Inflammatory macrophage treated with lipopolysaccharide for 4 hours (primary cell): ENCODE measurements at places on chromosomes 5 and 9.

- DNase-seq, result peak; percentile 78
These were observed 199.4 kb downstream of the ESM1 start for GRCh38 chr5:54785729-54786591.

DNA sequence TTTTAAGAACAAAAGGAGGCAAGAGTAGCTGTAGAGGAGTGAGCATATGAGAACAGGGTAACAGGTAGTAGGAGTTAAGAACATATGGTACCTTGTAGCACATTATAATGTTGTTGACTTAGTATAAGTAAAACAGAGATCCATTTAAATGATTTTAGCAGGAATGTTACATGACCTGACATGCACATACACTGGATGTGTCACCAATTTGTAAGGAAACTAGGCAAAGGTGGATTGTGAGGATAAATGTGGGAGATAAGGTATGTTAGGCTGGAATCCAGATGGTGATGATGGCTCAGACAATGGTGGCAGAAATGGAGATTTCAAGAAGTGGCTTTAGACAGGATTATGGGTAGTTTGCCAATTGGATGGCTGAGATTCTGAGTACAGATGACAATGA, 443.1 kb upstream of the DAB2 start:
- DNase-seq, result no peak

- DNase-seq, result peak; percentile 65
These were observed 77.4 kb downstream of the ATPSCKMT start for GRCh38 chr5:10172247-10172646.

GRCh38 chr5:161804263-161804662, 43.7 kb upstream of the GABRA1 start:
- DNase-seq, result no peak

GRCh38 chr9:93132287-93132927, 1.6 kb downstream of the NINJ1 start:
- DNase-seq, result peak; percentile 60

DNA sequence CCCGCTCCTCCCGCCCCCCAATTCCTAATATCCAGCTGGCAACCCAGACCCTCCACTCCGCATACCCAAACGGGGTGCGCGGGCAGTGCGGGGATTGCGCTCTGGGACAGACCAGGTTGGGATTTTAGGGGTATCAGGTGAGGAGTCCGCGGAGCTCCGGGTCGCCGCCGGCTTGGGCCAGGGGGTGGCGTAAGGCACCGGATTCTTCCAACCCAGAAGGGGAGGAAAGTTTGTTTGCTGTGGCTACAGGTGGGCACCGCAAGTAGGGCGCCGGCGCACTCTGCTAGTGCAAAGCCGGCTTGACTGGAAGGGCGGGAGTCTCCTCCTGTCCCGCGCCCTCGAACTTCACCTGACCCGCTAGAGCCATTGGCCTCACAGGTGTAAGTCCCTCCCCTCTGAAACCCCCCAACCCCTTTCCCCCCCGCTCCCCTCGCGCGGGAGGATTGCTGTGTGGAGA, 709 bp downstream of the IQGAP2 start:
- DNase-seq, result peak; percentile 22

DNA sequence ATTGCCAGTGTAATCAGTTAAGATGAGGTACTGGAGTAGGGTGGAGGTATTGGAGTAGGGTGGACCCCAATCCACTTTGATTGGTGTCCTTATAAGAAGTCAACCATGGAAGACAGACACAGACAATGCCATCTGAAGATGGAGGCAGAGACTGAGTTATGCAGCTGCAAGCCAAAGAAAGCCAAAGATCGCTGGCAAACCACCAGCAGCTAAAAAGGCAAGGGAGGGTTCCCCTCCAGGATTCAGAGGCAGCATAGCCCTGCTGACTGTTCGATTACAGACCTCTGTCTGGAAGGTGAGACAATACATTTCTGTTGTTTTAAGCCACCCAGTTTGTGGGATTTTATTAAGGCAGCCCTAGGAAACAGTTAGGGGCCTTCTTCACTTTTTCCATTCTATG, 30.5 kb upstream of the CKMT2 start:
- DNase-seq, result no peak

DNA sequence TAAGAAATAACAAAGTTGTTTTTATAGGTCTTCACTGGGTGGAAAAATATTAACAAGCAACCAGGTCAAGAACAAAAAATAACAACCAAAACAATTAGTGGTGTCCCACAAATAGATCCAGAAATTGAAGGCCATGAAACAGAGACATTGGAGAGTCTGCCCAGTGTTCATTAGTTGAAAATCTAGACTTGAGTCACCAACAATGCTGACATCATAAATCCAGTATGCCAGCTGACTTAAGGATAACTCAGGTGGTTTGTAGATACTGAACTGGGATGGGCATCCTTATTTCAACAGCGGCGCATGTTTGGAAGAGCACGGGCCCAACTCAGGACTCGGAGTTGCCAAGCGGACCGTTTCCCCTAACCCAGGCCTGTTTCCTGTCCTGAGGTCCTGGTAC, 80.7 kb upstream of the TNFAIP8 start:
- peak; percentile 36 for DNase-seq
